Stimulated activated CD4-positive, alpha-beta T cell treated with anti-CD3 and anti-CD28 coated beads, Interleukin-15, amount 100 ng/mL, for 1 hour (primary cell): ENCODE measurements at places on chromosomes 11 and 22.

GRCh38 chr11:22730319-22730718 is 63.9 kb downstream of the GAS2 start:
- DNase-seq, result no peak

DNA sequence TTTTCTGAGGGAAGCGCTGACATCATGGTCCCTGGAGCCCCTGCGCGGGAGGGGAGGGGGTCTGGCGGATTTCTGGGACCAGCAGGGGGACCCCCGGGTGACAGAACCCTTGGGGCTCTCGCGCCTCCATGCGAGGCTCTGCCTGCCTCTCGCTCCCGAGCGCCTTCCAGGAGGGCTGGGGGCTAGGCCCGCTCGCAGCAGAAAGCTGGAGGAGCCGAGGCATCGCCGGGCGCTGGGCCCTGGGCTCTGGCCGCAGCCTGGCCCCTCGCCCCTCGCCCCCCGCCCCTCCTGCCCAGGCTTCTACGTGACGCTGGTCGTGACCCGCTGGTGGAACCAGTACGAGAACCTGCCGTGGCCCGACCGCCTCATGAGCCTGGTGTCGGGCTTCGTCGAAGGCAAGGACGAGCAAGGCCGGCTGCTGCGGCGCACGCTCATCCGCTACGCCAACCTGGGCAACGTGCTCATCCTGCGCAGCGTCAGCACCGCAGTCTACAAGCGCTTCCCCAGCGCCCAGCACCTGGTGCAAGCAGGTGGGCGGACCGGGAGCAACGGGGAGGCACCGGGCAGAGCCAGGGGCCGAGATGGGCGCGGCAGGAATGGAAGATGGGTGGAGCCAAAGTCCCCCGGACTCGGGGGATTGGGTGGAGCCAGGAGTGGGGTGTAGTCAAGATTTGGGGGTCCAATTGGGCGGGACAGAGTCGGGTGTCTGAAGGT is 5.4 kb downstream of the BEST1 start:
- DNase-seq, result no peak

DNA sequence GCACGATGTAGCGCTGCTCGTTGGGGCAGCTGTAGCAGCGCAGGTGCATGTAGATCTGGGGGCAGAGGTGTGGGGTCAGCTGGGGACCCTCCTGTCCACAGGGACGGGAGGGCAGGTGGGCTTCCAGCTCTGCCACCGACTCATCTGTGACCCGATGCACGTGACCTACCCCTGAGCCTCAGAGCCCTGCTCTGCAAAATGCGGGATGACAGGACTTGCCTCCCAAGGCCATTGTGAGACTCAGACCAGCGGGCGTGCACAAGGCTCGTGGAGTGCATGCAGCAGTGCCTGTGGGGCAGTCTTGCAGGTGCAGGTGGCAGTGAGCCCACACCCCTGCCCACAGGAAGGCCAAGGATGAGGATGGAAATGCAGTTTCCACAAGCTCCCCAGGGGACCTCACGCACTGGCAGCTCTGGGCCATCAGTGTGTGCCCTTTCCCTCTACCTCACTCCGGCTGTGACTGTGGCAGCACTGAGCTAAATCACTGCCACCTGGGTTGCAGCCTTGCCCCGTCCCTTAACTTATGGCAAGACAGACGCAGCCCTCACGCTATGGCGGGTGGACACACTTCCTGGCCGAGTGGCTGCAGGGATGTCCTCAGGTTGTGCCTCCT is 26.7 kb downstream of the TMEM184B start:
- DNase-seq, result no peak

- DNase-seq, result no peak
Measured at GRCh38 chr11:8070417-8071115, 10.4 kb upstream of the TUB start.

DNA sequence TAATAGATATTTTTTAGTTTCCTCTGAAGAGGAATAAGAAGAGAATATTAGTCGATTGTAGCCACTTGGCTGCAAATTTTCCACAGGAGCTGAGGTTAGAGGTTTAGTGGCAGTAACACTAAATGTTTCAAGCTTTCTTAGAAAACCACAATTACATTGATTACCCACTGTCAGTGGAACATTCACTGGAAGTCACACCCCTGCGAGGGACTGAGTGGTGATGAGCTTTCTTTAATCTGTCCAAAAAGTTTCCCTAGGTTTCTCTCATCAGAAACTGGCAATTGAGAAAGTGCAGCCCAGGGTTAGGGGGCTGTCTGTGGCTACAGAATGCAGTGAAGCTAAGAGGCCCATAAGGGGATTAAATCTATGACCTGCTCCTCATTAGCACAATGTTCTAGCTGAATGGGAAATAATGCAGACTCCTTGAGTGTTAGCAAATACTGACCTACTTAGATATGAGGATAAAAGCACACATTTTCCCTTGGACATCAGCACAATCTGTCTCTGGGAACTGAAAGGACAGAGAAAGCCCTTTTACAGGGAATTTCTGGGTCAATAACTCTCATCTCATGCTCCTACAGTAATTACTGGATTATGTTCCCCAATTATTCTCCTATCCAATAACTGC is 189.5 kb downstream of the FAM76B start:
- no peak for DNase-seq

DNA sequence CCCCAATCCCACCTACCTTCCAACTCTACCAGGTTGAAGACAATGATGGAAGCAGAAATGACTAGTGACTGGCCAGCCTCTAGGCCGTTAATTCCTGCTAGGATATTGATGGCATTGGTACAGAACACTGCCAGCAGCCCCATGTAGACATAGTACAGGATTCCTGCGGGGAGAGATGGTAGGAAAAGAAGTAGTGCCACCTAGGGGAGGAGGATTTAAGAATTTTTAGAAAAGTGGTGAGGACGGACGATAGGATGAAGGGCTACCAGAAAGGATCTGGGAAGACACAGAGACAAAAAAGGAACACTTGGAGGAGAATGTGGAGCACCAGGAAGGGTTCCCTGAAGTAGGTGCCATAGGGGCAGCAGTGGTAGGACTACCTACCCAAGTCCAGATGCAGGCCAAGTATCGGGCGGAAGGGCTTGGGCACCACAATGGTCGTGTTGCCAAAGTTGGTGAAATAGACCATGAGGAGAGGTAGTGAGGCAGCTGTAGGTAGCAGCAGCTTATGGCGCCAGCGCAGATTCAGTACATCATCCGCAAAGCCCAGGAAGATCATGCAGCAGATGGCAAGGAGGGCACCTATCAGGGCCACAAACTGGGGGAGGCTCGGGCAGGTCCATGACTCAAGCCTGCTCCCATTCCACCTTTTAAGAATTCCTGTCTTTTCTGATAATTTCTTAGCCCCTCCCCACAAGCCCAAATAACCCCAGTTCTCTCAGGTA is 1.2 kb downstream of the DPAGT1 start:
- DNase-seq, result no peak

GRCh38 chr11:125132596-125132995 is 21.2 kb upstream of the TMEM218 start:
- no peak for DNase-seq

DNA sequence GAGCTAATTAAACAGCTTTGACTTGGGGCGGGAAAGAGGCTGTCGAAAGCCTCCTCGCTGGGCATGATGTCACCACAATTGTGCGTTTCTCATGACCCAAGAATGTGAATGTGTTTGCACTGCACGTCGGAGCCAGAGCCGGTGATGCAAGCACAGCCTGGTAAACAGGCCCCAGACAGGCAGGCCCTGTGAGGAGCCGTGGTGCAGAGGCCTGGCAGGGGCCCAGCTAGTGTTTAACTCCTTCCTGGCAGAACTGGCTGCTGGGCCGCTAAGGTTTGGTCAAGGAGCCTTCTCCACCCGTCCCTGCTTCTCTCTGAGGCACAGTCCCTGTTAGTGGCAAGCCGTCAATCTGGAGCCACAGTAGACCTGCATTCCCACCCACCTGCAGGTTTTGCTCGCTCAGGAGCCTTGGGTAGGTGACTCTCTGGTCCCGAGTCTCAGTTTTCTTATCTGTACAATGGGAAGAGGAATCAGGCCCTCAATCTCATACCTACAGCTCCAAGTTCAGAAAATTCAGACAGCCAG is 25.4 kb upstream of the SMTN start:
- no peak for DNase-seq

DNA sequence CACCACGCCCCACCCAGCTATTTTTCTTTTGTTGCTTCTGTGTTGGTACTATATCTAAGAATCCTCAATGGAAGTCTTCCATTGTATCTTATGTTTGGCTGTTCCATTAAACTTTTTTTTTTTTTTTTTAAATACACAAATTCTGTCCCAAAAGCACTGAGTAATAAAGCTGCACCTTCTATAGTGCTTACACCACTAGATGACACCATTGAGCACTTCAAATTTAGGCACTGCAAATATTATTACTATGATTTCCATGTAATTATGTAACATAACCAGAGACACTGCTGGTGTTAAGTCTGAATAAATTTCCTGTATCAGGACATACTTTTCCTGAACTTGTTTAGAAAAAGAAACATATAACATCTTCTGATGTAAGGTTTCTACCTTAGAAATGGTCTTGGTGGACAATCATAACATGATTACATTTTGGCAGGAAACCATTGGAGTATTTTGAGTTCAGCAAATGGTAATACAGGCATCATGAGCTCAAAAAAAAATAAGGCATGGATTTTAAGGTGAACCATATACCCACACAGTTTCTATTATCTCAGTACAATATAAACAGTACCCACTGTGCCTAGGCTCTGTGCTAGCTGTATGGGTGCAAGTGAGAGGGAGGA is 110.5 kb downstream of the ATG16L2 start:
- no peak for DNase-seq

DNA sequence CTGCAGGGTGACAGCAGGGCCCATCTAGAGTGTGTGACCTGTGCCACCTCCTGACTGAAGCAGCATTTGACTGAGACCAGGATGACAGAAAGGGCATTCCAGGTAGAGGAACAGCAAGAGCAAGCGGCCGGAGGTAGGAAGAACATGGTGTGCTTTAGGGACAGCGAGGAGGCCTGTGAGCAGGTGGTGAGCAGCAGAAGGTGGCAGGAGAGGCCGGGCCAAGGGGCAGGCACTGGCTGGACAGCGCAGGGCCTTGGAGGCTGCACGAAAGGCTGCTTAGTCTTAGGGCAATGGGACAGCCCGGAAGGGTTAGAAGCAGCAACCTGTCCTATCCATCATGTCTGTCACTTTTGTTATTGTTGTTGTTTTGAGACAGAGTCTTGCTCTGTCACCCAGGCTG is 17.6 kb upstream of the LRRC32 start:
- DNase-seq, result no peak

DNA sequence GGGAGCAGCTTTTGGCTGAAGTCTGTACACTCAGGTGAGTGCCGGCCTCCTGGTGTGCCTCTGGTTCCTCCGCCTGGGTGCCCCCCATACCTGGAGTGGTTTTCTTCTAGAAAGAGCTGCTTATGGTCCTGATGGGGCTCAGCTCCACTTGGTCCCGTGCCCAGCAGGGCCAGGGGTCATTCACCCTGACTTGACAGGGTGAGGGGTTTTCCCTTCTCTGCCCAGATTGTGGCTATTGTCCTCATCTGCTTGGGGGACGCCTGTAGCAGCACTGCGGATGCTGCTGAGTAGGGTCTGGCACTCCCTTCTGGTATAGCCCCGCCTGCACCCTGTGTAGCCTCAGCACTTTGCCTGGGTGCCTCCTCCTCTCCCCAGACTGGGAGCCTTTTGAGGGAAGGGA is 8.2 kb downstream of the OMP start:
- no peak for DNase-seq

GRCh38 chr11:82763167-82763566 is 29.5 kb upstream of the FAM181B start:
- no peak for DNase-seq

DNA sequence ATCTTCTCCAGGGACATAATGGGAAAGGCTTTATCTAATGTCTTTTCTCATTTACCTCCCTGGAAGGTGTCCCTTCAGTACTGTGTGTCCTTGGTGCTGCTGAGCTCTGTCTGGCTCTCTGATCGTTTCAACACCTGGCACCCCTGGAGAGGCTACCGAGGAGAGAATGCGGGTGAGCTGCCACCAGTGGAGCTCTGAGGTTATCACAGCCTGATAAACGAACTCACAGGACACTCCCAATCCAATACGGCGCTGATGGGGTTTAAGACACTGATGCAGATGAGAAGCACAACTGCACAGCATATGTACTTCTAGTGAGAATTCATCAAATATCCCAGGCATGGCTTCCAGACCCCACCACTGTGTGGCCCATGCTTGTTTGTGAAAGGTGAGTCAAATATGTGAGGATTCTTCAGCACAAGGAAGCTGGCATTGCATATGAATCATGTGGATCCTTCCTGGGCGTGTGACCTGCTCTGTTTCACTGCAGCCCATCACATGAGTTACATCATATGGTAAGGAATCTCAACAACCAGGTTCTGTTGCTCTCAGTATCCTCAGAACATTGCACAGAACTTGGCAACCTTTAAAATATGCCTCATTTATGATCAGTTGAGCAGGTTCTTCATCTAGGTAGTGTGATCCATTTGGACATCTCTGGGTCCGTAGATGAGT is 34.8 kb upstream of the VWA5A start:
- no peak for DNase-seq

DNA sequence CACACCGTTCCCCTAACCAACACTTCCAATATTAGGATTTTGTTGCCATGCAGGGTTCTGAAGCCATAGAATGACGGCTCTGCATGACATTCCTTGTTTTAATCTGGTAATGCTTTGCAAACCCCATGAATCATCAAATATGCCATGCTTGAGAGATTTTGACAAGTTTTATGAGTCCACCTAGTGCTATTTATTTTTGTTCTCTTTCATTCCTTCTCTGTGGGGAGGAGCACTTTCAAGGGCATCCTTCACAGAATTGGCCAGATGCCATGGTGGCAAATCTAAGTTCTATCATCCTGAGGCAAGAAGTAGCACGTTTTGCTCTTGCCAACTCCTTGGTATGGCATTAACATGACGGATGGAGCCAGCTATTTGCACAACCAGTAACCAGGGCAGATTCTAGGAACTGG is 268.4 kb downstream of the FAM76B start:
- DNase-seq, result no peak

- no peak for DNase-seq
Measured at GRCh38 chr11:75518204-75518549, 7.6 kb downstream of the GDPD5 start.

GRCh38 chr11:57502870-57503269 is 12.6 kb downstream of the SLC43A1 start:
- no peak for DNase-seq

DNA sequence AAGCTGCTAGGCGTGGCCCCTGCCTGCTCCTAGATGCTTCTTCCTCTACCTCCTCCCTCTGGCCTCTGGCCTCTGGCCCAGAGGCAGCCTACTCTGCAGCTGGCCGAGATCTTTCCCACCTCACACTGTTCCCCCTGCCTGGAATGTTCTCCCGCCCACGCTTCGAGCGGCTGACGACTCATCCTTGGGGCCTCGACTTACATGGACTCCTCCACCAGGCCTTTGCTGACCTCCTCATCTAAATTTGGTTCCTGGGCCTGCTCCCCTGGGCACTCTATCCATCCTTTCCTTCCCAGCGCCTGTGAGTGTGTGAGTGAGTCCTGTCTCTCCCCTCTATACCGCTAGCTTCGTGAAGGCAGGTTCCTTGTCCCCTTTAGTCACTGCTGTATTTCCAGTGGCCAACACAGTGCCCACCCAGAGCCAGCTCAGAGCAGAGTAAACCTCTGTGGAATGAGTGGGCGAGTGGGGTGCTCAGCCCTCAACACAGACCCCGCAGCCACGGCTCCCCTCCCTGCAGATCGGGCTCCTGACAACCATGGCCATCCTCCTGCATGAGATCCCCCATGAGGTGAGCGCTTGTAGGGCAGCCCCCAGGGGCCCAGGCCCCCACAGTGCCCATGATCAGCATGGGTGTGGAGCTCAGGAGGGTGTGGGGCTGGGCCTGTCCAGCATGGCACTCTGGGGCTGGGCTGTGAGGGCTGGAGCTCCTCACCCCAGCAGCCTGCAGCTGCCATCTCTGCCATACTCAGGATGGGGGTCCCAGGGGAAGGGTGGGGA is 5.7 kb downstream of the SLC39A13 start:
- no peak for DNase-seq
